ENCODE measurements at places on chromosomes 16 and 17.
A peak's percentile ranks its signal among the peaks of the same experiment; 100 is the strongest.

GRCh38 chr16:50318796-50319578 is 49.8 kb downstream of the BRD7 start:
- H3K4me1 ChIP-seq = peaks cover 4% of the 10 kb centered on the region
- H3K4me3 ChIP-seq = no peak overlapping the region
- no peak overlapping the region for H3K27ac ChIP-seq
- no peak for DNase-seq
- H3K27me3 ChIP-seq = no peaks in the 10 kb centered on the region

DNA sequence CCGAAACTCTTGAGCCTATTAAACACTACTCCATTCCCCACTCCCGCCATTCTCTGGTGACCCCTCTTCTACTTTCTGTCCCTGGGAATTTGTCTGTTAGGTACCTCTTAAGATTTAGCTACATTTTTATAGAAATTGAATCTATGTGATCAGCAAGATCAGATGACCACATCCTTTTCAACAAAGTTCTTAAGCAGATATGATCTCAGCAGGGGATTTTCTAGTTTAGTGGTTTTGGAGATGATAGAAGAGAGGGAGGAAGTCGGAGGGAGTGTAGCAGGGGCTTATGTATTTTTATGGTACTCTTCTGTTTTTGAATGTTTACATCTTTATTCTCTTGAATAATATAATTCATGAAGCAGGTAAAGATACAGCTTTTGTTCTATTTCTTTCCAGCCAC is 40.8 kb downstream of the RPA1 start:
- peaks cover 45% of the 10 kb centered on the region for H3K4me1 ChIP-seq
- H3K27ac ChIP-seq = no peak overlapping the region
- peaks cover 9% of the 10 kb centered on the region for H3K36me3 ChIP-seq
- DNase-seq = peak; percentile 58
- peak overlapping the region; percentile 14 for H3K4me3 ChIP-seq
- H3K27me3 ChIP-seq = no peaks in the 10 kb centered on the region

GRCh38 chr16:56011808-56012481 is 136.8 kb upstream of the CES5A start:
- no peaks in the 10 kb centered on the region for H3K4me1 ChIP-seq
- H3K4me3 ChIP-seq = no peak overlapping the region
- no peaks in the 10 kb centered on the region for H3K36me3 ChIP-seq
- H3K27me3 ChIP-seq = peaks cover 3% of the 10 kb centered on the region
- H3K27ac ChIP-seq = no peak overlapping the region

DNA sequence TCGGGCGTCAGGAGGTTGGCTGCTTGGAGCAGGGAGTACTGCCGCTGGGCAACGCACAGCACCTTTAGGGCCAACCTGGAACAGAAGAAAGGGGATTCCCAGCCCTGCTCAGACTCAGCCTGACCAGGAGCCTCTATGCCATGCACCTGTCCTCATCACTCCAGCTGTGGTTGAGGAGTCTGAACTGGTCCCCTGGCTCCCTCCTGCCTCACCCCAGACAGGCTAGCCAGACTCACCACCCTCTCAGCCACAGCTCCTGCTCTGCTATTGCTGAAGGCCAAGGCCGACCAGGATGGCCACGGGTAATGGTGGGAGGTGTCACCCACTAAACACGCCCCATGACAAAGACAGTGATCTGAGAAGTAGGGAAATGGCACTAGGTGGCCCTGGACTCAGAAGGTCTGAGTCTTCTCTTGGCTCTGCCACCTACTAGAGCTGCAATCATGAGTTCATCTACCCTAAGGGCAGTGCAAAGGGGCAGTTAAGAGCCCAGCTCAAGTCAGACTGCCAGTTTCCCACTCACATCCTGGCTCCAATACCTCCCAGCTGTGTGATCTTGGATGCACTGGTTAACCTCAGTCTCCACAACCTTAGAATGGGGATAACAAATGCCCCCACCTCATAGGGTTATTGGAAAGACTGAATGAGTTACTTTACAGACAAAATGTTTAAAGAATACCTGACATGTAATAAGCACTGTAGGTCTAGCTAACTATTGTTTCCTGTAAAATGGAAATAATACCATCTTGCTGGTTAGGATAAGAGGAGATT is 13.8 kb upstream of the GFAP start:
- DNase-seq = no peak
- no peaks in the 10 kb centered on the region for H3K27me3 ChIP-seq
- H3K27ac ChIP-seq = no peak overlapping the region
- H3K4me3 ChIP-seq = no peak overlapping the region

DNA sequence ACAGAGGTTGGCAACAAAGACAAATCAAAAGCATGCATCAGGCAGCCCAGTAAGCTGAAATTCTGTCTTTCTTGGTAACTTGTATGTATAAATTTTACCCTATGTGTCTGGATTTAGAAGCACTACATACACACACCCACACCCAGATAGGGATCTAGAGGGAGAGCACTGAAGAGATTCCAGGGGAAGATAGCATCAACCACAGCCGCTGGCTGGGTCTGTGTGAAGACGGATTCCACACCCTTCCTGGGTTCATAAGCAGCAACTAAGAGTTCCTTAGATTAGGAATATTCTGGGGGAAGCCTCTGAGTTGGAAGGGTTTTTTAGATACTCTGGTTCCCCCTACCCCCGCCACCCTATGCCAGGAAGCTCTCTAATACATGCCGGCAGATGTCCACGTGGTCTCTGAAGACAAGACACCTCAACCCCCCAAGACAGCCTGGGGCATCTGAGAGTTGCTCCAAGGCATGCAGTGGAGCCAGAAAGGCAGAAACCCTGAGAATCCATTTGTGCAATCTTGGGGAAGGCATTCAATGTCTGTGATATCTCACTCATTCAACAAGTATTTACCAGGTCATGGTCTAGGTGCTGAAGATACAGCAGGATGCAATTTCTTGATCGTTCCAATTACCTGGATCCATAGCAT is 86.4 kb downstream of the NOG start:
- peaks cover 25% of the 10 kb centered on the region for H3K4me1 ChIP-seq
- peaks cover 31% of the 10 kb centered on the region for H3K27me3 ChIP-seq
- no peak for DNase-seq

DNA sequence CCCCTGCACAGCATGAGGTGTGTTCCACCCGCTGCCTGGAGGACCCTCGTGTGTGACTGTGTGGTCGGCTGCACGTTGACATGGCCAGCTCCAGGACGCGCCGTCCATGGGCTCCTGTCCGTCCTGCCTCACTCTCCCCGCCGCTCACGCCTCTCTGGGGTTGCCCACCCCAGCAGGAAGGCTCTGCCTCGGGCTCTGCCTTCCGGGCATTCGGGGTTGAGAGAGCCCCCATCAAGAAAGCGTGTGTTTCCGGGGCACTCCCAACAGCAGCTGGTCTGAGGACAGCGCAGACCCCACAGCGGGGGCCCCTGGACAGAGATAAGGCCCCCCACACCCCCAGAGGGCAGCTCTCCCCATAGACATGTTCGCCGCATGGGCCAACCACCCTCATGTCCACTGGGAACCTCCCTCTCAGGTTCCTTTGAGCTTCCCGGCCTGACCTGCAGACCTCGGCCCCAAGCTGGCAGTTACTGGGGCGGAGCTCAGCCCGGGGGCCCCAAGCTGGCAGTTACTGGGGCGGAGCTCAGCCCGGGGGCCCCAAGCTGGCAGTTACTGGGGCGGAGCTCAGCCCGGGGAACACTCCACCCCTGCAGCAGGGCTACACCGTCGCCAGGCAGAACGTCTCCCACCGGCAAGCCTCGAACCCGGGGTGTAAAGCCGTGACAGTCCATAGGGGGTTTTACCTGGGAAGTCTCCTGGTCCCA is 8.4 kb upstream of the PIEZO1 start:
- no peak overlapping the region for H3K4me3 ChIP-seq
- no peak overlapping the region for H3K27ac ChIP-seq
- H3K4me1 ChIP-seq = peaks cover 54% of the 10 kb centered on the region
- H3K27me3 ChIP-seq = no peaks in the 10 kb centered on the region
- no peaks in the 10 kb centered on the region for H3K36me3 ChIP-seq

- peak overlapping the region; percentile 64 for H3K4me3 ChIP-seq
- H3K27ac ChIP-seq = peak overlapping the region; percentile 72
- H3K4me1 ChIP-seq = peaks cover 15% of the 10 kb centered on the region
- DNase-seq = no peak
- H3K27me3 ChIP-seq = no peaks in the 10 kb centered on the region
- H3K36me3 ChIP-seq = no peaks in the 10 kb centered on the region
Measured at GRCh38 chr17:27457731-27458523, 1.7 kb downstream of the KSR1 start.

- H3K36me3 ChIP-seq = no peaks in the 10 kb centered on the region
- peaks cover 38% of the 10 kb centered on the region for H3K27me3 ChIP-seq
- H3K4me3 ChIP-seq = no peak overlapping the region
- peaks cover 8% of the 10 kb centered on the region for H3K4me1 ChIP-seq
- no peak overlapping the region for H3K27ac ChIP-seq
Measured at GRCh38 chr17:80469667-80470066, 6.7 kb downstream of the NPTX1 start.

DNA sequence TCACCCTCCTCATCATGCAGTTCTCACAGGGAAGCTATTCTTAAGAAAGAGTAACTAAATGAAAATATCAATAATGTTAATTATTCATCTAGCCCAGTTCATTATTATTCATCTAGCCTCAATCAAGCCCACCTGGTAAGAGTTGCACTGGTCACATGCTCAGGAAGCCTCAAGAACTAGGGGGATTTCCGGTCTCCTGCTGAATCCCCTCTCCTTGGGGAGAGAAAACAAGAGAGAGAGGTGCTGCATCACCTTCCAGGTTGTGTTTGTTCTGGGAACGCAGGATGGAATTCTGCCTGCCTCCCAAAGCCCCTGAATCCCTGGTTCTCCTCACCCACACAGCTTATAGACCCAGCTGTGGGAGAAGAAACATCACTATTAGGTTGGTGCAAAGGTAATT is 164.0 kb downstream of the PMP22 start:
- H3K4me3 ChIP-seq = no peak overlapping the region
- DNase-seq = no peak
- no peaks in the 10 kb centered on the region for H3K27me3 ChIP-seq

- no peak for DNase-seq
- no peaks in the 10 kb centered on the region for H3K4me1 ChIP-seq
- no peaks in the 10 kb centered on the region for H3K27me3 ChIP-seq
- no peak overlapping the region for H3K27ac ChIP-seq
- H3K4me3 ChIP-seq = no peak overlapping the region
Measured at GRCh38 chr16:27568077-27568476, 18.1 kb downstream of the KATNIP start.

- H3K4me3 ChIP-seq = no peak overlapping the region
- peak; percentile 64 for DNase-seq
- no peaks in the 10 kb centered on the region for H3K36me3 ChIP-seq
Measured at GRCh38 chr17:58577696-58578095, 63.3 kb upstream of the MTMR4 start.

DNA sequence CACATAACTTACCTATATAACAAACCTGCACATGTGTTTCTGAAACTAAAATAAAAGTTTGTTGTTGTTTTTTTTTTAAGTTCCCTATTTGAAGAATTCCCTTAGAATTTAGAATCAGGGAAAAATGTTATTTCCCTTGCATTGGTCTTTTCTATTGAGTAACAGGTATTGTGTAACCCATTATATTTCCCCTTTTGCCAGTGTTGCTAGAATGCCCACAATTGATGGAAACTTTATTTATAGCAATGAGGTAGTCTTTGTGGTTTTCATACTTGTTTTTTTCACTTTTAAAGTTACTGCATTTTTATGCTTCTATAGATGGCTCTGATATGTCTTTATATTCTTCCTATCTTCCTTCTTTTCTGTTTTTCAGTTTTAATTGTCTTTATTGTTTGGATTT is 3.9 kb downstream of the NLRP1 start:
- H3K27me3 ChIP-seq = no peaks in the 10 kb centered on the region
- H3K36me3 ChIP-seq = peaks cover 27% of the 10 kb centered on the region
- H3K4me3 ChIP-seq = no peak overlapping the region

- H3K27me3 ChIP-seq = no peaks in the 10 kb centered on the region
- H3K4me3 ChIP-seq = no peak overlapping the region
- no peak overlapping the region for H3K27ac ChIP-seq
Measured at GRCh38 chr16:55667753-55668152, 12.0 kb downstream of the SLC6A2 start.

- no peak overlapping the region for H3K4me3 ChIP-seq
- no peak overlapping the region for H3K27ac ChIP-seq
- no peak for DNase-seq
- no peaks in the 10 kb centered on the region for H3K27me3 ChIP-seq
Measured at GRCh38 chr16:79986352-79986751, 385.8 kb upstream of the MAF start.

DNA sequence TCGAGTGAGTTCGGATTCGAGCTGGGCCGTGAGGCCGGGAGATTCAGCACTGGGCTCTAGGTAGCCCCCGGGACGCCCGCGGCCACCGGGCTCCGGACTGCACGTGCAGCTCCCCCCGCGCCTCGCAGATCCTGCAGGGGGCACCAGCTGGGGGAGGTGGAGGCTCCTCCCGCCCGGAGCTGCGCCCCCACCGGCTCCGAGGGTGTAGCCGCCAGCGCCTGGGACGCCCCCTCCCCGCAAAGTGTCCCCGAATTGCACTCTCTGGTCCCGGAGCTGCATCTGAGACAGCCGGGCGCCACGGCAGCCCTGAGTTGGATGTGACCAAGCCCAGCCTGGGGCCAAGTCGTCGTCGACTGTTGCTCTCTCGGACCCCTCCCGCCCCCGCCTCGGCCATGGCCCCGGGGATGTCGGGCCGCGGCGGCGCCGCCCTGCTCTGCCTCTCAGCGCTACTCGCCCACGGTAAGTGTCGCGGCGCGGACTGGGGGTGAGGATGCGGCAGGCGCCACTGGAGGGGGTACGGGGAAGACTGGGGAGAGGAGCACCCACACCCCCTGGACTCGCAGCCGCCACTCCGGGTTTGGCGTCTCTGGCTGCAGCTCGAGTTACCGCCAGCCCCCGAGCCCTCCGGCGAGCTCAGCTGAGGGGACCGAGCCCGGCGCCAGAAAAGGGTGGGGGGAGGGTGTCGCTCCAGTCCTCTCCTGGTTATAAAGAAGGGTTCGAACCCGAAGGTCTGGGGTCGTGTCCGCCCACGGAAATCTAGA is 1.5 kb downstream of the TMEM132E start:
- H3K36me3 ChIP-seq = no peaks in the 10 kb centered on the region
- H3K4me3 ChIP-seq = no peak overlapping the region
- H3K4me1 ChIP-seq = peaks cover 6% of the 10 kb centered on the region
- peaks cover 36% of the 10 kb centered on the region for H3K27me3 ChIP-seq
- no peak for DNase-seq

- H3K27ac ChIP-seq = no peak overlapping the region
- DNase-seq = no peak
- H3K4me1 ChIP-seq = peaks cover 7% of the 10 kb centered on the region
- H3K36me3 ChIP-seq = no peaks in the 10 kb centered on the region
- H3K4me3 ChIP-seq = no peak overlapping the region
Measured at GRCh38 chr16:4607841-4608703, 6.6 kb downstream of the UBALD1 start.

- no peaks in the 10 kb centered on the region for H3K36me3 ChIP-seq
- no peak overlapping the region for H3K27ac ChIP-seq
- no peak overlapping the region for H3K4me3 ChIP-seq
Measured at GRCh38 chr17:48616717-48617470, 1.8 kb upstream of the HOXB8 start.

- no peaks in the 10 kb centered on the region for H3K27me3 ChIP-seq
- no peaks in the 10 kb centered on the region for H3K4me1 ChIP-seq
Measured at GRCh38 chr16:19283637-19284036, 1.9 kb upstream of the CLEC19A start.

GRCh38 chr16:82037251-82037650 is 2.2 kb downstream of the HSD17B2 start:
- H3K27me3 ChIP-seq = no peaks in the 10 kb centered on the region
- no peaks in the 10 kb centered on the region for H3K36me3 ChIP-seq
- no peak for DNase-seq
- H3K27ac ChIP-seq = no peak overlapping the region

GRCh38 chr17:7213895-7214299 is 5.7 kb downstream of the DLG4 start:
- H3K27ac ChIP-seq = peak overlapping the region; percentile 83
- no peak for DNase-seq
- H3K4me1 ChIP-seq = peaks cover 45% of the 10 kb centered on the region

Data from CD8-positive, alpha-beta memory T cell (primary cell).